ENCODE measurements at places on chromosomes 1 and 21.

DNA sequence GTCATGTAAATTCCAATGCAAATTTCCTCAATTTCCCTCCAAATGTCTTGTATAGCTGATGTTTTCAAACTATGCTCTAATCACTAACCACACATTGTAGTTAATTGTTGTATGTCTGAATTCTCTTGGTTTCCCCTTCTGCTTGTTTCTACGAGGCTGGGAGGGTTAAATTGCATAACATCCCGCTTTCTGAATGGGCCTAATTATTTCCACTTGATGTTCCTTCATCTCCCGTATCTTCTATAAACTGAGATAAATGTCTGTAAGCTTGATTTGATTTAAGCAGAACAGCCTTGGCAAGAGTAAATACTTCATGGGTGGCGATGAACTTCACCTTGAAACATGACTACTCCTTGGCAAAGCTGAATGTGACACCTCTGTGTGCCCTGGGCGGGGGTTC, 72.2 kb downstream of the SERINC2 start:
- no peak for DNase-seq

DNA sequence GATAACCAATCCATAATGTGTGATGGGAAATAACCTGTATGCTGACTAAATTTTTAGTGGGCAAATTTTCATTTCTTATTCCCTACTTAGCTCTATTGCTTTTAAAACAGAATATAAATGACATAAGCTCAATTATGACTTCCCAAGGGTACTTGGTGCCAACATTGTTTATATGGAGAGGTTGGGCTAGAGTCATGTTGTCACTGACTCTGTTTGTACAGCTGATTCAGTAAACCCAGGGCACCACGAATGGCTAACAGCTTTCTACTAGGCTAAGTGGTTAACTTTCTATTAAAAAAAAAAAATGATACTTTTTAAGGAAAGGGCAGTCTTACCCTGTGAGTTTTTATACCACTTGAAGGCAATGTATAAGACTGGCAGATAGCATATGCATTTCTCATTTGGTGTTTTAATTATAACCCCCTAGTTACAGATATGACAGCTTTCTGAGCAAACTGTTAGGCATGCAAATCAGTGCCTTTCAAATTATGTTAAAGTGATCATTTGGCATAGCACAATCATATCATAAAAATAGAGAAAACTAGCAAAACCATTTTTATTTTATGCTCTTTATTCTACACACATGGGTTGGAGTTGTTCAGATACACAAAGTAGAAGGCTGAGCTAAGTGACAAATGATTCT, 147.1 kb downstream of the DNM3 start:
- DNase-seq = no peak

DNA sequence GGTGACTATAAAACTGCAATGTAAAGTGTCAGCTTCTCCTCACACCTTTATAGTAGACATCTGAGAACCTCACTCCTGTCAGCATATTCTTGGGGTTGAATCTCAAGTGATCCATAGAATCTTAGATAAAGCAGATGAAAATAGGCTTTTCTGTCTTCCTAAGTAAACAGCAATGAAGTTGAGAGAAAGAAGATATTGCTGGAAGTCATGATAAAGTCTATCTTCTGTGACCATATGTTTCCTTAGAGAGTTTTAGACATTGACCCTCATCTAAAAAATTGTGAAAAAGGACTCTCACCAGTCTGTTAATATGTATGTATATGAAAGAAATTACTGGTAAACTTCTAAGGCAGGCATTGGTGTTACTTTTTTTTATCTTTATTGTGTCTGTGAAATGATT, 66.8 kb downstream of the LIPI start:
- no peak for DNase-seq

- DNase-seq = no peak
These were observed 6.8 kb downstream of the CYP4X1 start for GRCh38 chr1:47030170-47030805.

DNA sequence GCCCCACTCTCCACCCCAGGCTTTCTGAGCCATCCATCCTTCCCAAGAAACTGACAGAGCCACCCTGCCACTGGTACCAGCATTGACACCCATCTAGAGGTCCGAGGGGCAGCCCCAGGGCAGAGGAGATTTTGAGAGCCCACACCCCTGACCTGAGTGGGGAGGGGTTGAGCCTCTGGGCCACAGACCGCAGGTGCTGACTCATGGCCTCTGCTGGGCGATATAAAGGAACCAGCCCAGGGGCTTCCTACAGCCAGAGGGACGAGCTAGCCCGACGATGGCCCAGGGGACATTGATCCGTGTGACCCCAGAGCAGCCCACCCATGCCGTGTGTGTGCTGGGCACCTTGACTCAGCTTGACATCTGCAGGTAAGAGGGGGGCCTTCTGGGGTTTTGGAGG, at the start of gene PADI4:
Gene PADI4, plus strand, starts transcription at position 252 of the 400 bp plus-strand sequence. Its CDS starts 26 bp downstream, at position 278.
- no peak for DNase-seq

DNA sequence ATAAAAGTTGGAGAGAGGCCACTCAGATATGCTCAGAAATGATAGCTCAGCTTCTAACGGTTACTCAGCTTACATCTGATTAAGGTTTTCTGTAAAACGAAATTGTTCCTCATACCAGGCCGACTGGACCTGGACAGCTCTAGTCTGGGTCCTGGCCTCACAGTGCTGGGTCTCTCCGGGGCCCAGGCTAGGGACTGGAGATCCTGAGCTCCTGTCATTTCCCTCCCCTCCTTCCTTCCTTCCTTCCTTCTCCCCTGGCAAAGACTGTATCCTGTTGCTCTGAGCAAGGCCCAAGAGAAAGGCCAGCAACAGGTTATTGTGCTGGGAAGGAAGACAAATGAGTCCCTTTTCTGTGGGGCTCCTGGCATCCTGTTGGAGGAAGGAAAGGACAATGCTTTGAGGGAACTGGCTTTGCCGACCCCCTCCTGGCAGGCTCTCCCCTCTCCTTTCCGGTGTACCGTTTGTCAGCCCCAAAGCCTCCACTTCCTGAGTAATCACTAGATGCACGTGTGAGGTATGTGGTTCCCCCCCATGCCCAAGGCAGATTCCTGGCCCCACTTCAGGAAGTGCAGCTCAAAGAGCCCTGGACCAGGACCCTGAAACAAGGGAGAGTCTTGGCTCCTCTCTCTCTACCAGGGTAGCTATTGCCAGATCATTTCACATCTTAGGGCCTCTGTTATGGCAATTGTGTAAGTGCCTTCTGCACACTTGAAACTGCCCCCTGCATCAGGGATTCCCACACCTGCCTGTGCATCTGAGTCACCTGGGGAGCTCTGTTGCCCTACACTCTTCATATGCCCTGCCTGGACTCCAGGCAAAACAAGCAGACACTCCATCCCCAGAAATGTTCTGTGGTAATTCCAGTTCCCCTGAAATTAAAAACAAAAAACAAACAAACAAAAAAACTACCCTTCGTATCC, 212.7 kb upstream of the FGGY start:
- DNase-seq = no peak

DNA sequence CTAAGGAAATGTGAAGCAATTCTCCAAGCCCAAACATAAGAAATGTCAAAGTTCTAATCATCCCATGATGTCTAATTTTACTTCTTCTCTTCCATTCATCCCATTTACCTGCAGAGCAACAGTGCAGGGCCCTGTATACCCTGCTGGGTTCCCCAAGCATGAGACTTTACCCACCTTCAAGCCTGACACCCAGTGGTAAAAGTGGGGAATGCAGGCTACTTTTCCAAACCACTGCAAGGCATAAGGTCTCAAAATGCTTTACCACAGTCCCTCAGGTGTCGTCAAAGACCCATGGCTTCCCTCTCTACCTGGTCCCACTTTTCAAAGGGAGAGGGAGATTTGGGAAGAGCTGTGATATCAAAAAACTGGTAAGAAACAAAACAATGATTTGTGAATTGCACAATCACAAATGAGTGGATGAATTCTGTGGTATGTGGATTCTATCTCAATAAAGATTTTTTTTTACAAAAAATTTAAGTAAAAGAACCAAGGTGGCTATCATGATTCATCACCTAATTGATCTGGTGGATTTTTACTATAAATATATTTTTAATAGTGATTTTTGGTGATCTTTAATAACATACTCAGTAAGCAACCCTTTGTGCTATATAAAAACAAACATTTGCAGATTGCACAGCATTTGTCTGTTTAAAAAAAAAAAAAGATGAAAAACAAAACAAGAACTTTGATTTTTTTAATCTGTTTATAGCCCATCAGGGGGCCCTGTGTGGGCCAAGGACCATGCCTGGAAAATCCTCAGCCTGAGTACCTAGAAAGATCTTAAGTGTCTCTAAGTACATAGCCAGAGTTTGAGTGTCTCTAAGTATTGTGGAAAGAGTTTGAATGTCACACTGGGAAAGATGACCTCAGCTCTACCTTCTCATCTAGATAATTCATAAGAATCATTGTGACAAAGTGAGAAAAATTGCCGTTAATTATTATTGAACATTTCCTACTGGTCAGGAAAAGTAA, 73.1 kb upstream of the GJB5 start:
- peak; percentile 16 for DNase-seq

DNA sequence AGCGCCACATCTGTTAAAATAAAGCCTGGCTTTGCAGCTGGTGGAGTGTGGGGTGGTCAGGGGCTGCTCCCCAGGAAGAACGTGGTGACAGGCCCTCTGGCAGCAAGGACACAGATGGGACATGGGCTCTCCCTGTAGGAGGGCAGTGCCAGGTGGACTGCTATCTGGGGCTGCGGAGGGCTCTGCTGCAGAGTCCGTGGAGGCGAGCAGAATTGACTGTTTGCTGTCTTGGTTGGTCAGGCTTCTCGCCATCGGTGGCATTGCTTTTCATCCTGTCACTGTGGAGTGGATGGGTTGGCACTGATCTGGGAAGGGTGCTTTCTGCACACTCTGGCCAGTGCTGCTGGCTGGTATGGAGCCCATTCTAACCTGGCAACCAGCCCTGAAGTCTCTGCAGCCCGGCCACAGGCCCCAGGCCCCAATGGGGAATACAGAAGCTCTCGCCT, 103.0 kb downstream of the LAMC2 start:
- no peak for DNase-seq

DNA sequence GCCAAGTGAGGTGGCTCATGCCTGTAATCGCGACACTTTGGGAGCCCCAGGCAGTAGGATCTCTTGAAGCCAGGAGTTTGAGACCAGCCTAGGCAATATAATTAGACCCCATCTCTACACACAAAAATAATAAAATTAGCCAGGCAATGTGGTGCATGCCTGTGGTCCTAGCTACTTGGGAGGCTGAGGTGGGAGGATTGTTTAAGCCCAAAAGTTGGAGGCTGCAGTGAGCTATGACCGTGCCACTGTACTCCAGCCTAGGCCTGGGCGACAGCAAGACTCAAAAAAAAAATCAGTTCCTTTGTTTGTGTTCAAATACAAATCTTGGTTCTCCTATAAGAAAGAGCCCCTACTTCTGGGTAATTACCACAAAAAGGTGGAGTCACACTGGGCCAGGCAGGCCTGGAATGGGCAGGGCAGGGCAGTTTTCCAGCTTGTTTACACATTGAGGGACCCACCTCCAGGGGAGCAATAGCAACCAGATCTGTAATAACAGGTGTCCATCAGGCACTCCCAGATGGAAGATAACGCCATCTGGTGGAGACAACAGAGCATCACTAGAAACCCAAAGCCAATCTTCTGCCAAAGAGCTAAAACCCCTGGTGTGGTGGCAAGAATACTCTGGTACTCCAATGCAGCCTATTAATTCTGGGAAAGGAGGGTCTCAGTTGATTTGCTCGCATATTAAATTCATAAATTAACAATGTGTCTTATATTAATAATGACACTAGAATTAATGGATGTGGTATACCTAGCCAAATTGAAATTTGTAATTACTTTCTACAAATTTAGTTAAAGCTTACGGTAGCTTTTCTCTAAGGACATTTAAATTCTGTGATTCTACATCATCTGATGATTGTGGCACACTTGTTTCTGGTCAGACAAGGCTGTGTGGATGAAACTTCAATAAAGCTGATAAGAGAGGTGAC, 13.2 kb downstream of the PPP1R15B start:
- peak; percentile 42 for DNase-seq

DNA sequence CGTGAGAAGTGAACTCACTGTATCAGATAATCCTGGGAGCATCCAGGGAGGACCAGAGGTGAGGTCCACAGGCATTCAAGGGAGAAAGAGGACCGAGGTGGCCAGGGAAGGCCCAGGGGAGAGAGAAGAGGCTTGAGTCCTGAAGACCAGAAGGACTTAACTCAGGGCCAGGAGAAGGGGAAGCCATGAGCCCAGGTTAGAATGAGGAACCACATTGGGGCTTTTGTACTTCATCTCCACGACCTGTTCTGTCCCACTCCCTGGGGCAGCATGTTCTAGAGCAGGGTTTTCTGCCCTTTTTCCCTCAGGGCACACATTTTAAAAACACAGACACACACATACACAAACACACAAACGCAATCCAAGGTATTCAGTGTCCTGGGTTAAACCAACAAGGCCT, 8.4 kb downstream of the LGR6 start:
- DNase-seq = no peak

GRCh38 chr1:9294910-9295636, 2.4 kb downstream of the SPSB1 start:
- no peak for DNase-seq

DNA sequence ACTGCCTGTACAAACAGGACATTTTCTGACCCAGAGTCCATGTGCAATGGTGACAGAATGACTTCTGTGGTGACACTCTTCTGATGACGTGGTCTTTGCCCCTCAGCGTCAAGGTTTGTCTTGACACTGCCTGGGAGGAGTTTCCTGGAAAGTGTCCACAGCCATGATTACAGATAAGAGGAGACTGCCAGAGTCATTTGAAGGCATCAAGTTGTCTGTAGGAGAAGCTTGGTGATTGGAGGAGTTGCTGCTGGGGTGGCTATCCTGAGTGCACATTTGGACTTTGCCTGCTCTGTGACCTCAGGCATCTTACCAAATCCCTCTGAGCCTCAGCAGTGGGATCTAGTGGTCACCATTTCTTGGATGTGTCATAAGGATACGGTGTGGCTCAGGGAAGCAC, 17.7 kb downstream of the TCHHL1 start:
- no peak for DNase-seq

- DNase-seq = no peak
These were observed 29.1 kb upstream of the PARP1 start for GRCh38 chr1:226436855-226437491.

- DNase-seq = no peak
These were observed 29.3 kb downstream of the CRYZ start for GRCh38 chr1:74703386-74704182.

DNA sequence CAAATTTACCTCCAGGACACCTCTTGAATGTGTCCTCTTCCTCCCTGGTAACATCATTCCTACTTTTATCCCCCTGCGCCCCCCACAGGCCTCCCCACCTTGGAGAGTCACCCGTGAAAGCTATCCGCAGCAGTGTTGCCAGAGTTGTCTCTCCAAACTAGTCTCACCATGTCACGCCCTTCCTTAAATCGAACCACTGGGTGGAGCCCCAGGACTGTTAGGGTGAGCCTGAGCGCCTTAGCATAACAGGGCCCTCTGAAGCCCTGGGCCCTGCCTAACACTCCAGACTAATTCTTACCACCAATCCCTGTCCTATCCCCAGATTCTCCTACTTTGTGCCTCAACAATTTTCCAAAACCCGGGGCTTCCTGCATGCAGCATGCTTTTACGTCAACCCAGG, 35.0 kb downstream of the HSD3B2 start:
- DNase-seq = no peak

DNA sequence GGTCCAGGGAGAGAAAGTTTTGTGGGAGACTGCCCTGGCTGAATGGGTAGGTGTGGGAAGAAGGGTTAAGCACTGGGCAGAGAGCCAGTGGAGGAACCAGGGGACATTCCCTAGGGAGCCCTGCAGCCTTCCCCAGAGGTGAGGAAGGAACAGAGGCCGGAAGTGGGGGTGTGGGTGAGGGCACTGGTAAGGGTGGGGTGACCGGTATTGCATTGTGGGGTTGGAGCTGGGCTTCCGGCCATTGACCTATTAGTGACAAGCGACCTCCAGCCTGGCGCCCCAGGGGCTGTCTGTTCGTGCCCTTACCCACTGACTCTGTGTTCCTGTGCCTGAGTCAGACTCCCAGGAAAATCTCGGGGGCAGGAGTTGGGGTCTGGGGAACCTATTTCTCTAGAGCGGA, 3.5 kb upstream of the TSPAN1 start:
- no peak for DNase-seq
